ENCODE measurements at places on chromosomes 12 and 14.

- DNase-seq, result no peak
Measured at GRCh38 chr12:43196268-43196907, 355.6 kb downstream of the ADAMTS20 start.

DNA sequence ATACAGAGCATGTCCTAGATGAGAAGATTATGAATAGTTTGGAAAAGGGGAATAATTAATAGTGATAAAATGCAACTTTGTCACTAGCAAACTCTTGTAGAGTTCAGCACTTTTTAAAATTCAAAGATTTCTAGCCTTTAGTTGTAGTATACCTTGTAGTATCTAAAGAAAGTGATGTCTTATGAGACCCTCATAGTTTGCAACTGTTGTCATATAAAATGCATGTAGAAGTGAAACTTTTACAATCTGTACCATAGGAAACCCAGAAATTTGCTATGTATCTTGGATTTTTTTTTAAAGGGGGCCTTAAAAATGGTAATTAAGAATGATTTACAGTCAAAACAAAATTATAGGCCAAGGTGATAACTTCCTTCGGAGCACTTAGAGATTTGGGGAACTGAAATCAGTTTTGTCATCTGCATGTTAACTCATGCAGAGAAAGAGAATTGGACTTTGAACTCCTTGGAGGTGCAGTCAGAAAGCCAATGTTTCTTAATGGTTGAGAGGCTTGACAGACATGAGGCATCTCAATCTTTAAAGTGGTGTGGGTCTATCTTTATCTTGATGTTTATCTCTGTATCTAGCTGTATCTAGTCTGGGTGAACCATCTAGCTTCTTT lies 1.3 kb downstream of the LRRK2 start:
- peak; percentile 27 for DNase-seq

GRCh38 chr12:47863985-47864384 lies 40.8 kb downstream of the VDR start:
- no peak for DNase-seq

DNA sequence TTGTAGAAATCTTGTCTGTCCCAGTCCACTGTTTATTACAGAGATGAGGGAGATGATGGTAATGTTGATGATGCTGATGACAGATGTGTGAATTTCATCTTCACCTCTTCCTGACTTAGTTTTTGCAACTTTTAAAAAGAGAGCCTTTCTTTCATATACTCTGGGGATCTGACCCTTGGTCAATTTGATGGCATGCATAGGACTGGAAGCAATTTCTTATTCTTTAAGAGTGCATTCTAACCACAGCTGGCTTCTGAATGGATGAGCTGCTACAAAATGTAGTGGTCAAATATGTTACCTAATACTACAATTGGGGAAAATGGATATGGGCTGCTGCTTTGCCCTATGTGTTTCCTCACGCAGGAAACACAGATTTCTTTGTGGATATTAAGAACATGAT lies 80.8 kb downstream of the MYRFL start:
- DNase-seq, result no peak

DNA sequence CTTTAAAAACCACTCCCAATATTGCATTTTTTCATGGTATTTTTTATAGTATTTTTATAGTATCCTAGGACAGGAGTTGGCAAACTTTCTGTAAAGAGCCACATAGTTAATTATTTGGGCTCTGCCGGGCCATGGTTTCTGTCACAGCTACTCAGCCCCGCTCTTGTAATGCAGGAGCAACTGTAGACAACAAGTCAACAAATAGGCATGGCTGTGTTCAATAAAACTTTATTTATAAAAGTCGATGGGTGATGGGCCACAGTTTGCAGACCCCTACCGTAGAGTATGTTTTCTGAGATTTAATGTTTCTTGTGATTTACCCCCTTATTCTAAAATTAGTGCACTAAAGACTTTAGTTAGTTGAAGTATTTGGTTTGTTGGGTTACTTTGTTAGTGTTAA lies 25.5 kb downstream of the MDM2 start:
- DNase-seq, result no peak

DNA sequence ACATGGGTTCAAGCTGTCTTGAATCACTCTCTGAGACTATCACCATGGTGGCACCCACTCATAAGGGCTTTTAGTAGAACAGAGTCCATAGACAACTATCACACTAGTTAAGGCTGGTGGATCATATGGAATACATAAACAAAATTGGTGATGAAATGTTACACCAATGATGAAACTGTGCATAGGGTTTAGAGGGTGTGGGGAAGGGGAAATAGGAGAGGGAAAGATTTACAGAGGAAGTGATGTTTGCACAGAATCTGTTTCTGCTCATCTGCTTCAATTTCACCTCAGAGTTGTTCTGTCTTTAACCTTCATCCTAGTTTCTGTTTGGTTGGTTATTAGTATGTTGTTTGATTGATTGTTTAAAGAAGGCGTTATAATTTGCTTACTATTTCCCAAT lies 2.4 kb upstream of the RXYLT1 start:
- DNase-seq, result no peak

GRCh38 chr12:68559984-68560850 lies 50.5 kb upstream of the RAP1B start:
- no peak for DNase-seq

DNA sequence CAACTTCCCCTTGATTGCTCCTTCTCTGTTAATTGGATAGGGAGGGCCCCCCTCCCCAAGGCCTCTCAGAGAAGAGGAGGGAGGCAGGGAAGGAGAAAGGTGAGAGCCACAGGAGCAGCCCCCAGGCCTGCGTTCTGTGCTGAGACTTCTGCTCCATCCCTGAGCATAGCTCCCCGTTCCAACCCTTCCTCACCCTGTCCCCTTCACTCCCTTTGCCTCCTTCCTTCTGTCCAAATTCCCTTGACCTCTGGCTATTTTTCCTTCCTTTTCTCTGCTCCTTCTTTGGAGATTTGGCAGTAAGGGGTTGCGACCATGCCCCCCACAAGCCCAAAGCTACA lies 788 bp upstream of the ASIC1 start:
- DNase-seq, result no peak

DNA sequence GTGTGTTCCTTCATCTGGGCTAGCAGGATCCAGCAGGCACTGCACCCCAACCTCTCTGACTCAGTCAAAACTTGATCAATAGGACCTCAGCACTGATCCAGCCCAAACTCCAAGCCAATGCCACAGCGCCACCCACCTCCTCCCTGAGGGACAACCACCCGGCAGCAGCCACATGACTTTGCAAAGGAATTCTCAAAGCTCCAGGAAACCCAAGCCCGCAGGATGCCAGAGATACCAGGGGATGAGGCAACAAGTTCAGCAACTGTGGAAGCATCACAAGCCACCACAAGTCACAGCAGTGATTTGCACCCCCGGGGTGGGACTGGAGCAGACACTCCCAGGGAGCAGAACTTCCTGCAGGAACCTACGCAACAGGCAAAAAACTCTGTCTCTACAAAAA lies 37.3 kb downstream of the ACTN1 start:
- no peak for DNase-seq

DNA sequence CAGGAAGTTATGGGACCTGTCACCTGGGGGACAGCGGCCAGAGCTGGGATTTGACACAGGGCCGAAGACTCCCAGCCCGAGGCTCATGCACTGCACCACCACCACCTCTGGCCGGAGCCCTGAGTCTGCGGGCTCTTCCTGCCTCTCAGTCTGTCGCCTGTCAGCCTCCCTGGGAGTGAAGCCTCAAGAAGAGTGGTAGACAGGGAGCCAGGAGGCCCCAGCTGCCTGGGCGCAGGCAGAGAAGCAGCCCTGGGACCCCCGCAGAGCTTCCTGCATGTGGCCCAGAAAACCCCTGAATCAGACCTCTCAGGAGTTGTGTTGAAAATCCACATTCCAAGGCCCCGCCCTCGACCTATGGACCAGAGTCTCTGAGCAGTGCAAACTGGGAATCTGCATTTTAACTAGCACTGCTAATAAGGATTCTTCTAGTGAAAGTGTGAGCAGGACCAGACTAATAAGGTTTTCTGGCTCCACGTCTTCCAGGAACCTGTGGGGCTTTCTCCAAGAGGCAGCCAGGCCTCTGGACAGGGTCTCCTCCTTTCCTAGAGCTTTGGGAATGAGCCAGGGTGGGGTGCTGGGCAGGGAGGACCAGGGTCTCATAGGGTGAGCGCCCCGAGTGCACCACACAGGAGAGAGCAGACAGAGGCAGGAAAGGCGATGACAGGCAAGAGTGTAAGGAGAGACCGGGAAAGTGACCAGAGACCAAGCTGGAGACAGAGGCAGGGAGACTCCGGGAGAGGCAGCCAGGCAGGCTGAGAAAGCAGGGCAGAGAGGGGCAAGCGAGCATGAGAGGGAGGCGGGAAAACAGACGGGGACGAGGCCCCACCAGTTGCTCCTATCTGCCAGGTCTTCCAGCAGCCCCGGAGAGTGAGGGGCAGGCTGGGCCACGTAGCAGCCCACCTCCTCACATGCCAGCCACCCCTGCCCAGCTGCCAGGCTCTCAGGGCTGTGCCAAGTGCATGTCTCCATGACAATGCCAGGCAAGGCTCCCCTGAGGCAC lies 112.4 kb downstream of the BCL11B start:
- DNase-seq, result no peak

- DNase-seq, result no peak
Measured at GRCh38 chr12:131828671-131829355, 620 bp downstream of the MMP17 start.

DNA sequence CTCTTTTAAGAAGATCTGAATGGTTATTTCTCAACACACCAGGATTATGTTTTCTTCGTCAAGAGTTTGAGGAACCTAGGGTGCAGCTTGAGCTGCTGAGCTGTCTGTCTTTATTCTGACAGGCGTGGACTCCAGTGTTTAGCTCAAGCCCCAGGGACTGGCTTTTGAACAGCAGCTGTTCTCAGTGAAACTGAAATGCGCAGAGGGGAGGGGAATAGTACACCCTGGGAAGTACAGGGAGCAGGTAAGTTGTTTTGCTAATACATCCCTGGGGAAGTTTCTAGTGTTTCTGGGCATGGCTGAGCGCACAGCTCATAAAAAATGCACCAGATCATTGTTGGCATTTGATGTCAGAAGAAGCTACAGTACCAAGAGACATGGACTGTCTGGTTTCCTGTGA lies 659.8 kb downstream of the DIO2 start:
- no peak for DNase-seq

DNA sequence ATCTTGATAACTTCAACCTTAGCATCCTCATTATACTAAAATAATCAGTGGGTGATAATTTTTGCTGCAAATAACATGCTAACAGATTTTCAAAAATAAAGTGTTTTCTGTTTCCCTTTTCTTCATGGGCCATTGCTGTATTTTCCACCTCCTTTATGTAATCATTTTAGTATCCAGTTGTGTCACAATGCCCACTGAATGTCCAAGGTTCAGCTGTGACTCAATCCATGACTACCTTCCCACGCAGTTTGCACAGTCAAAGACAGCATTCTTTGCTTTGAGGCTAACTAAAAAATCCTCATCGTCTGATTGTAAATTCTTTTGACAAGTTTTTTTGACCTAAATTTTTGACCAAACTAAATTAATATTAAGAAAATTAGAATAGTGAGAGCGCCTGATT lies 474.1 kb downstream of the FLRT2 start:
- no peak for DNase-seq

All from CD8-positive, alpha-beta T cell (primary cell).